Body of pancreas (tissue), 4 donors: ENCODE measurements at places on chromosomes 7 and 10. TPM values are rescaled to one million over a fixed set of nuclear protein-coding genes. Genes with fewer than 3 reads are reported as not detected.

The FAM180A gene
- not detected for total RNA-seq

- DNase-seq: peak; percentile 58
Measured at GRCh38 chr7:155692317-155692716, 47.9 kb downstream of the RBM33 start.

GRCh38 chr10:87064651-87065050, 30.0 kb downstream of the GLUD1 start:
- DNase-seq: peak; percentile 46

DNA sequence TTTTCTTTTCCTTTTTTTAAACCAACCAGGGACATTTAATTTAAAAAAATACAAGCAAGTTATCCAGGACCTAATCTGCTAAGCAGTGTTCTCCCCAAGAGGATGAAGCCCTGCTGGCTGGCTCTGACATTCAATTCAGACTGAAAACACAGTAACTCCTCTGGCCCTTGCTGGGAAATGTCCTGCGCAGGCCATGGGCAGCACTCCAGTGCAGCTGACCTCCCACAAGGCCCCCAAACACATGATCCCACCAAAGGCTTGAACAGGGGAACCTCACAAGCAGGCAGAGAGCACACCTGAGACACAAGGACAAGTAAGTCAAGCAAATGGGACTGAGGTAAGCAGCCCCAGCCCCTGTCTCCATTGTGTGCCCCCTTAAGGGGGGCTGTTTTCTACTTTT, 56.9 kb upstream of the FHIP2A start:
- no peak for DNase-seq
